Hypothalamus (tissue), 51 donors: ENCODE measurements at places on chromosomes 11 and 22.

DNA sequence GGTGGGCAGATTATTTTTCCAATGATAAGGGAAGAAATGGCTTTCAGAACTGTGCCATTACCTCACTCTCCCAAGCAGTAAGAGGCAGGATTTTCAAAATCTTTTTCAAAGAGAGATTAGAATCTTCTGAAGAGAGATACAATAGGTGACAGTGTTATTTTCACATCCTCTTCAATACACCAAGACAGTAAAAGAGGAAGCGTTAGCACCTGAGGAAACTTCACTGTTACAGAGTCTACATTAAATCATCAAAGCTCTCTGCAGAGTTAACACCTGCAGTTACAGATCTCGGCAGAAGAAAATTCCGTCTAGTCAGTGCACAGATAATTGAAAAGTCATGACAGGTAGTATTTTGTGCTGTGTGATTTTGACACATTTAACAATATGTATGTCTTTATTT, 144.9 kb downstream of the PGR start:
- no peak for DNase-seq

DNA sequence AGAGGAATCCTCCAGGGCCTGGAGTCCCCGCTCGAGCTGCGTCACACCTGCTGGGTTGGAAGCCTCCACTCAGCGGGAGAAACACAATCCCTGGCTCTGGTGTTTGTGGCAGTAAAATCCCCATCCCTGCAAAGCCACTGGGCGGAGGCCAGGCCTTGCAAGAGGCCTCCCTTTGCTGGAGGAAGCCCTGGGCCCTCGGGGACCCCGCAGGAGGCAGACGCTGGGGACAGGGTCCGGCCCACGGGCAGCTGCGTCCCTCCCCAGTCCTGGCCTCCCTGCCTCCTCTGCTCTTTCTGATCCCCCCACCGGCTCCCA, 194.7 kb downstream of the BRD1 start:
- DNase-seq = no peak

GRCh38 chr22:47423861-47424820, 661.7 kb downstream of the TBC1D22A start:
- DNase-seq = no peak

DNA sequence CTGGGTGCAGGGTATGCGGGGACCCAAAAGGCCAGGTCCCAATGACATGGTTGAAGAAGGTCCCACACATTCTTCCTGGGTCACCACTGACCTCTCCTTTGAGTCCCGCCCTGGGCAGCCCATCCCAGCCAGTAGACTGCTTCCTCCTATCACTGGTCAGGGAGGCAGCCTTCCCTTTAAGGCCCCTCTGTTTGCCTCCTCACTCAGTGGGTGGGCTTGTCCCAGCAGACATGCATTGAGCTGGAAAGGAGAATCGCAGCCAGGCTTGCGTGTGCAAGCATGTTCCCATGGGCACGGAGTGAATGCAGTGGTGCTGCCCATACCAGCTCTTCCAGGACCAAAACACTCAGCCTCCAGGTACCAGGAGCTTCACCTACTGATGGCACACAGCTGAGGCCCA, 162.4 kb upstream of the SYT13 start:
- no peak for DNase-seq

DNA sequence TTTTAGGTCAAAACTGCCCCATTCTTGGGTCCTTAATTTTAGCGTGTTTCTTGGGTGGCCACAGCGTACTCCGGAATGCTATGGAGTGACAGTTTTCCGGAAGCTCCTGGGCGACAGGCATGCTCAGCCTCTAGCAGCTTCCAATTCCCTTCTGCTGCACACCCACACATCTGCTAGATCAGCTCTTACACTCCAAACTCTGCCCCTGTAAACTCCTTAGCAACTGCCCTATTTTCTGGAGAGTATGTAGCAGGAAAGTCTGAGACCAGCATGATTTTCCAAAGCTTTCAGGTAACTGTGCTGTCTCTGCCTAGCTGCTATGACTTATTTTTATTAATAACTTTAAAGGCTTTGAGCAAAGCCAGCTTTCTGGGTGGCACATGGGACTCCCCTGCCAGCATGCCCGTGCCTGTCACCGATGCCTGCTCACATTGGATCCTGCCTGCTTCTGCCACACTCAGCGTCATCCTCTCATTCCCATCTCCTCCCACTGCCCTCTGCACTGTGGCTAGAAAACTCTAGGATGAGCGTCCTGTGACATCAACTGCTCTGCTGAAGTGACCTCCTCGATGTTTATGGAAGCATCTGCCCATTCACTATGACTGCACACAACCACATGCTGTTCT, 17.3 kb downstream of the TOLLIP start:
- DNase-seq = no peak

GRCh38 chr11:71236836-71237475, 15.4 kb downstream of the SHANK2 start:
- DNase-seq = no peak

DNA sequence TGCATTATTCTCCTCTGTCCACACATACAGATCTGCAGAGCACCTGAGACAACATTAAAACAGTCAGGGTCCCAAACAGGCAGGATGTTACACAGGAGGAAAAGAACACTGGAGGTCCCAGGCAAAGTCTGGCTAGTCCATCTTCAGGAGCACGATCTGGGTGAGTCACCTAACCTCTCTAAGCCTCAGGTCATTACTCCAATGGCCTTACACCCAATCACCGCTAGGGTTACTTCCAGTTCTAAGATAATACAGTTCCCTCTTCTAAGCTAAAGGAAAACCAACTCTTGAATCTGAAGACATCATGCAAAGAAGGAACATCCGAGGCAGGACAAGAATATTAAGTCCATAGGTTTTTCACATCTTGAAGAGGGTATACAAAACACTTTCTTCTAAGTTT, 24.5 kb downstream of the ASCC2 start:
- DNase-seq = no peak

- DNase-seq = no peak
Measured at GRCh38 chr11:118045191-118045590, 31.7 kb upstream of the TMPRSS4 start.

DNA sequence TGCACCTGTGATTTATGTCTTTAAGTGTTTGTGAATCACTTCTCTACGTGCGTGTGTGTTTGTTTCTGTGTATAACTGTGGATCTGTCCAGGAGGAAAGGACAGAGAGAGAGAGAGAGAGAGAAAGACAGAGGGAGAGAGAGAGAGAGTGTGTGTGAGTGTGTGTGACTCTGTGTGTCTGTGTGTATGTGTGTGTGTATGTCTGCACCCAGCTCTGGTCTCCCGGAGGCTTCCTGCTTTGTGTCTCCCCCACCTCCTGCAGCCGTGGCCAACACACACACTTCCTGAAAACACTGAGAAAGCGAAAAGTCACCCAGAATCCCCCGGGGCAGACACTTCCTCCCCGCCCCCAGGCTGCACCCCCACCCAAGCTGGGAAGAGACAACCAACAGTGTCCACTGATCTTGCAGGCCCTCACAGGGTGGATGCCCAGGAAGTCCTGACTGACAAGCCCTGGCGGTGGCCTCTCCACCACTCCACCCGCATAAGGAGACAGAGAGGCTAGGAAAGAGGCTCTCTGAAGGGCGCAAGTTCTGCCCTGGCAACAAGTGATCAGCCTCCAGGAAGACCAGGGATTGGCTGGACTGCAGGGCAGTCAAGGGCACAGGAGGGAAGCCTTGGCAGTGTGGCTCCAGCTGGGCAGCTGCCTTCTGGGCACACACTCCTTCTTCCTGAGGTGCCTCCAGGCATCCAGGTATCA, 30.0 kb downstream of the ARAP1 start:
- DNase-seq = peak; percentile 86

- DNase-seq = no peak
Measured at GRCh38 chr11:116929414-116930090, 92.1 kb upstream of the APOA1 start.

GRCh38 chr22:28837640-28838039, 37.3 kb upstream of the XBP1 start:
- DNase-seq = no peak

GRCh38 chr22:42371099-42371498, 61.1 kb downstream of the NFAM1 start:
- DNase-seq = no peak

DNA sequence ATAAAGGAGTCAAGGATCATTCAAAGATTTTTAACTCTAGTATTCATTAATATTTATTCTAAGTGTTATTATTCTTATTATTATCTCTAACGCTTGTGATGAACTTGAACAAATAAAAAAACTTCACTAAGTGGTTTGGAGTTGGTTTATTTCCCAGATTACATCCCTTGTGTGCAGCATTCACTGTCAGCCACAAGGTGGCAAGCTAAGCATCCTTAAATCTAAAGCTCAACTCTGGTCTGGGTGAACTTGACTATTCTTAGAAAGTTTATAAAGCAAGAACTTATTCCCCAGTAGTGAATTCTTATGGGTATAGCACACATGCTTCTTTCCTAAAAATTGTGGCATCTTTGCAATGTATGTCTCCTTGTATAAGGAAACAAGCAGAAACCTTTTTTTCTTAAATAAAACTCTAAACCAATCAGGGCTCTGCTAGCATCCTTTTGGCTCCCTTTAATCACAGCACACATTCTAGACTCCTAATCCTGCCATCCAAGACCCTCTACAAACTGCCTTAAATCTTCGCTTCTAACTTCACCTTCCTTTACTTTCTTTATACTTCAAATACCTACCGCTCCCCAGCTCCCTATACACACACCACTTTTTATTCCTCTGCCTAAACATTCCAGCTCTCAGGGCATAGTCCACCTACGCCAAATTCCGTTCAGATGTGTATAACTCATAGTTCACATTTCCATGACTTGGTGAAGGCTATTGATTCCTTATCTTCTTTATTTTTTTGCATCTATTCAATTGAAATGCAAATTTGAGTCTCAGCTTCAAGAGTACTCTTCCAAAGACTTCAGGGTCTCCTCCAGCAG, 1068.8 kb downstream of the DLG2 start:
- no peak for DNase-seq

DNA sequence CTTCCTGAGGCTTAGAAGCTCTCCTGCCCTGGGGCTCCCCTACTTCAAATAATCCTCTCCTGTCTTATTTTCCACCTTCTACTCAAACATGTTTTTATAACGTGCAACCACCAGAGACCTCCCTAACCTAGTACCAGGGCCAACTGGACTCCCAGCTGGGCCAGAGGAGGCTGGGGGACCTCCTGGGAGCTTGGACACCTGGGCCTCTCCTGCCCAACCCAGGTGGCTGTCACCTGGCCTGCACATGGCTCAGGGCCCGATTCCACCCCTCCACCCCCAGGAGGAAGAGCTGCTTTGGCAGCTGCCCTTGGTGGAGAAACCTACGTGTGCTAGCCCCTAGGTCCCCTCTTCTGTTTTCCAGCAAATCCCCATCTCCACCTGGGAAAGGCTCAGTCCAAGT, 105.2 kb downstream of the ABTB2 start:
- DNase-seq = no peak

GRCh38 chr11:101866619-101867491, 48.0 kb upstream of the CEP126 start:
- DNase-seq = no peak

- DNase-seq = no peak
Measured at GRCh38 chr11:46247659-46248058, 29.8 kb upstream of the CREB3L1 start.

GRCh38 chr11:59076876-59077571, 9.1 kb upstream of the GLYATL1B start:
- DNase-seq = no peak

DNA sequence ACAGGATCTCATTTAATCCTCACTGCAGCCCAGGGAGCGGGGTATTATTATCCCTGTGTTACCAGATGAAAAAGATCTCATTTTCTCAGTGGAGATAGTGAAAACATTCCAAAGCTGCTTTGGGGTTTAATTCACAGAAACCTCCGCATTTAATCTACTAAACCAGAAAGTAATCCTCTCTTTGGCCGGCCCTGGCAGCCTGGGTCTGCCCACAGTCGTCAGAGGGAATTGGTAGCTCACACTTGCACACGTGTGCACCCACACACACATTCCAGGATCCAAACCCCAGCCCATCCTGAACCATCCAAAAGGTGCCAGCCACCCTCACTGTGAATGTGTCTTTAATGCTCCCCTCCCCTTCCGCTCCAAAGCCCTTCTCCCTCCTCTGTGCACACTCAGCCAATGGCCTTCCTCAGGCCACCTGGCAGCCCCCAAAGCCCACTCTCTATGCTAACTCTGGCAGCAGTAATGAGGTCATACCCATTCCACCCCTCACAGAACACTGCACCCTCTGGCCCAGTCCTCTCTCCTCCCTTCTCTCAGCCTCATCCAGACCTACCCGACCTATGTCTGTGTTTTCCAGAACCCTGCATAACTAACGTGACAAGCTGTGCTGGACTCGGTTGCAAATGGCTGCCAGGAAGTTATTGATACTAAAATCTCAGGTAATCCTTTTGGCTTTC, 466.2 kb downstream of the SOX6 start:
- no peak for DNase-seq

DNA sequence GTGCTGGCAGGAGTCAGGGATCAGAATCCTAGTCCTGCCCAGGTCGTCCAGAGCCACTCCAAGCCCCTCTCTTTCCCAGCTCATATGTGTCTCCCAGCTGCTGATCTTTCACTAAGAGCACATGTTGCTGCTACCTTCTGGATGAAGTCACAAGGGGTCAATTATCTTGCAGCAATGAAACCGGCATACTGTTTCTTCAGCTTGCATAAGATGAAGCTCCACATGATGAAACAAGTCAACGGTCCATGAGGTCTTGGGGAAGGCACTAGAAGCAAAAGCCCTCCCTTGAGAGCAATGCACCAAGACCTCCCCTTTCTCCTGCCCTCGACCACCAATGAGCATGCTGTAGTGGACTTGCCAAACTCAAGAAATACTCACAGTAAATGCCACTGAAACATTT, 148.9 kb downstream of the TENM4 start:
- DNase-seq = no peak

GRCh38 chr11:102864724-102865123, 10.1 kb downstream of the MMP12 start:
- no peak for DNase-seq

- peak; percentile 8 for DNase-seq
Measured at GRCh38 chr11:112128483-112129121, 35.3 kb downstream of the IL18 start.

- no peak for DNase-seq
Measured at GRCh38 chr11:81022057-81022456, 1581.2 kb upstream of the TENM4 start.

- DNase-seq = no peak
Measured at GRCh38 chr11:103344886-103345285, 235.7 kb downstream of the DYNC2H1 start.

GRCh38 chr11:37511425-37511933, 913.4 kb upstream of the RAG2 start:
- no peak for DNase-seq

GRCh38 chr22:50418624-50419023, 56.2 kb downstream of the SBF1 start:
- peak; percentile 48 for DNase-seq

DNA sequence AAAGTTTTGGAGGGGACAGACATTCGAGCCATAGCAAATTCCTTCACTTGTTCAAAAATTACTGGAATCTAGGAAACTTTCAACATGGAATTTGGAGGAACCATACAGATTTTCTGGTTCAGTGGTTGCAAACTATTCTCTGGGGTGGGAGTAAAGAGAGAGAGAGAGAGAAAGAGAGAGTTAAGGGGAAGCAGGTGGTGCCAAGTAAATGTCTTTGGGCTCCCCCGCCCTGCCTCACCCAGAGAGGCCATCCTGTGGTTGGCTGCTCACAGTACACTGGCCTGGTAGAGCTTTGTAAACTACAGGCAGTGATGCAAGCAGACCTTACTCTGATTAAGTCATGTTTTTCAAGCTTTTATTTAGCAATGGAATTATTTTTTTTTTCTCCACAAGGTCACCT, 82.6 kb downstream of the ADAMTS15 start:
- no peak for DNase-seq
